Fibroblast of mammary gland (primary cell): ENCODE measurements at places on chromosomes 7 and 10.

GRCh38 chr7:50783801-50784507 is 1.3 kb upstream of the GRB10 start:
- DNase-seq = no peak

DNA sequence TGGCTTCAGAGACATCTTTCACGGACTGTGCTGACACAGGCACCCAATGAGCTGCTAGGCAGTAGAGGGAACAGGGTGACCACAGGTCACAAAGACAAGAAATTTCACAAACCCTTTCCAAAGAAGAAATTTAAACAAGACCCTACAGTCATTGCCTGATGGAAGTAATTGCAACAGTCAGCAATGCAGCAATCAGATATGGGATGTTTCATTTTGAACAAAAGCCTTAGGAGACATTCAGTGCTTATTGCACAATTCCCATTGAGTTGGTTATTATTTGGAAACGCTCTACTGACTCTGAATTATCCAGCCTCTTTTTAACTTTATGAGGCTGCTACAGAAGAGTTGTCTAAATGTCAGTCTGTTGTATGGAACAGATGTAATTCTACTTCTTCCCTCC is 85.5 kb downstream of the ETV1 start:
- DNase-seq = peak; percentile 76

GRCh38 chr7:137687556-137688265 is 159.1 kb downstream of the DGKI start:
- DNase-seq = peak; percentile 86

- no peak for DNase-seq
These were observed 91.0 kb downstream of the SEMA3D start for GRCh38 chr7:85095806-85096205.

- DNase-seq = no peak
These were observed 516.1 kb upstream of the MGMT start for GRCh38 chr10:128950916-128951275.

DNA sequence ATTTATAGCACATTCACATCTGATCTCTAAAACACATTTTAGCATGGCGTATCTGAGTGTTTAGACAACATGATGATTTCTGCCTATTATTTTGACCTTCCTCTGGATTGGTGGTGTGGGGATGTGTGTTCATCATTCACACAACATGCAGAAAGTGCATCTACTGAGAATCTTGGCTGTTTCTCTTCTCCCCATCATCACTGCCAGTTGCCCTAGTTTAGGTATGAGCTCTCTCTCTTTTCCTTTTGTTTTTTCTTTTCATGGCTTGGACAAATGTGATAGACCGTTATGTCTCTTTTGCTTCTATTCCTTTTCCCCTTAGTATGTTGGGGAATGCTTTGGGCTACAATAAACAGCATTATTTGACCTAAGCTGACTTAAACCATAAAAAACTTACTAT is 239.2 kb upstream of the FZD8 start:
- no peak for DNase-seq
